IPS DF 6.9 (cell line): ENCODE measurements at places on chromosomes 3 and 15.

GRCh38 chr3:4906107-4906621 is 73.1 kb upstream of the BHLHE40 start:
- no peak for DNase-seq

DNA sequence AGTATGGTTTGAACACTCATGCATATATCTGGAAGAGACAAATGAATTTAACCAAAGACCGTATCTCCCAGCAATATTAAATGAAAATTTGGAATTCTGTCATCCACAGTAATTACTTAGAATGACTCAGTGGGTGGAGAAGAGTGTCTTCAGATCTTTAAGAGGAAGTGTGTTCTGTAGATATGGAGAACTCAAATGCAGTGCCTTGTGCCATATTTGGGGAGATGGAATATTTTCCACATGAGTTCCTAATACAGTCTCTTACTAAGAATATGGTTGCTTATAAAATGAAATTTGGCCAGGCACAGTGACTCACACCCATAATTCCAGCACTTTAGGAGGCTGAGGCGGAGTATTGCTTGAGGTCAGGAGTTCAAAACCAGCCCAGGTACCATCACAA is 40.5 kb downstream of the ANO10 start:
- DNase-seq, result no peak

- DNase-seq, result no peak
These were observed 71.0 kb downstream of the PCOLCE2 start for GRCh38 chr3:142817897-142818296.

GRCh38 chr15:59611276-59612260 is at the start of gene GCNT3:
Gene GCNT3 (plus strand): TSS chr15:59611783. CDS start chr15:59618239, 6,456 bp downstream.
- DNase-seq, result no peak

DNA sequence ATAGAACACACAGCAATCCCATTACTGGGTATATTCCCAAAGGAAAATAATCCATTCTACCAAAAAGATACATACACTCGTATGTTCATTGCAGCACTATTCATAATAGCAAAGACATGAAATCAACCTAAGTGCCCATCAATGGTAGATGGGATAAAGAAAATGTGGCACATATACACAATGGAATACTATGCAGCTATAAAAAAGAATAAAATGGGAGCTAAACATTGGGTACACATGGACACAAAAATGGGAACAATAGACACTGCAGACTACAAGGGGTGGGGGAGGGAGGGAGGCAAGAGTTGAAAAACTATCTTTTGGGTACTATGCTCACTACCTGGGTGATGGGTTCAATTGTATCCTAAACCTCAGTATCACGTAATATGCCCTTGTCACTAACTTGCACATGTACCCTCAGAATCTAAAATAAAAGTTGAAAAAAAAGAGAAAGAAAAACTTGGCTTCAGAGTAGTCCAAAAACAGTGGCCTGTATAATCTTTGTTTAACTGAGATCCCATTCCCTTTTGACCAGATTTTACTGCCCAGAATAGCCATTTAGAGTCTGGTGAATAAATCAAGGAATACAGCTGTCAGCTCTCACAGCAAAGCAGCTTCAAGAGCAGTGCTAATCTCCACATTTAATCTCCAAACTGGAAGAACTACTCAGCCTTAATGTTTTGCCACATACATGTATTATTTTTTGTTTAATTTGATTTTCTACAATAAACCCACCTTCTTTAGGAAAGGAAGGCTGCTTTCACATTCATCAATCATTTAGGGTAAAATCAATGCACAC is 54.5 kb upstream of the XRN1 start:
- DNase-seq, result no peak

DNA sequence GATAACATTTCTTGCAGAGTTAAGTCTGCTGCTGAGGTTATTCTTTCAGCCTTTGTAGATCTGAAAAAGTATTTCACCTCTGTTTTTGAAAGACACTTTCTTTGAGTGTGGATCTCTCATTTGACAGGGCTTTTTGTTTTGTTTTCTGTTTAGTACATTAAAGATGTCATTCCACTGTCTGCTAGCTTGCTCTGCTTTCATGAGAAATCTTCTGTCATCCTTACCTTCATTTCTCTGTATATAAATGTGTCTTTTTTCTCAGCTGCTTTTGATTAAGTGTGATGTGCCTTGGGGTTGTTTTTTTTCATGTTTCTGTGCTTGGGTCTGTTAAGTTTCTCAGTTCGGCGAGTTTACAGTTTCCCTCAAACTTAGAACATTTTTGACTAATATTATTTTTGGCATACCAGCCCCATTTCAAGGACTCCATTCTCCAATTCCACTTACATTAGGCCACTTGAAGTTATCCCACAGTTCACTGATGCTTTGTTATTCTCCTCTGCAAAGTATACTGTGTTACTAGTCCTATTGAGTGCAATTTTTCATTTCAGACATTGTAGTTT is 43.9 kb upstream of the CA12 start:
- DNase-seq, result no peak

DNA sequence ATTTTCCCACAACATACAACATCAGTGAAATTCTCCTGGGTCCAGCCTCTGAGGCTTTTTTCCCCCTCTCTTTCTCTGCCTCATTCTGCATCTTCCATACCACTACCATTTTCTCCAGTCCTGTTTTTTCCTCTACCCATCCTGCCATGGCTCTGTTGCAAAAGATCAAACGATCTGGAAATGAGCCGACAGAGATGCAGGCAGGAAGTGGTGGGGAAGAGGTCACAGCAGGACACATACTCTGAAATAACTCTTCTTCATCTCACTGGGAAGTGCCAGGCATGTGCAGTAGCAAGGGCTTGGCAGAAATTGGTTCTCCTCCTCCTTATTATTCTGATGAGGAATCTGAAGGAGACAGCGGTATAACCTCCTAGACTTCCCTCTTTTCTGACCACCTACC is 114.3 kb downstream of the CORO2B start:
- DNase-seq, result no peak

- DNase-seq, result no peak
These were observed 114.7 kb upstream of the ALDH1A3 start for GRCh38 chr15:100764778-100765466.

GRCh38 chr3:138072796-138073195 is 42.6 kb downstream of the DZIP1L start:
- DNase-seq, result no peak

DNA sequence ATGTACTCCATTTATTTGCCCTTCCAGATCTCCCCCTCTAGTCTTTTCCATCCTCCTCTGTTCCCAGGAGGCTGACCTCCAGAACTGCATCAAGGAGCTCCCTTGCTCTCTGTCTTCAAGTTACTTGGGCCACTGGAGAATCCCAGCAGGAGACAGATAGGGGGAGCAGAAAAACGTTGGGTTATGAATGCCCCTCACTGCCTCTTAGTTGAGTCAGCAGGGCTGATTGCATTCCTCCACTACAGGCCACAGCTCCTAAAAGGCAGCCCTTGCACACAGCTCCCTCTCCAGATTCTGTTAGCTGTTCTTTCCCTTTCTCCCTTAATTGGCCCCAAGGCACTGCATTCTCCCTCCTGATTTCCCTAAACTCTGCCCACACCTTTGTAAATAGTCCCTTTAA is 12.4 kb upstream of the CEP152 start:
- DNase-seq, result no peak

DNA sequence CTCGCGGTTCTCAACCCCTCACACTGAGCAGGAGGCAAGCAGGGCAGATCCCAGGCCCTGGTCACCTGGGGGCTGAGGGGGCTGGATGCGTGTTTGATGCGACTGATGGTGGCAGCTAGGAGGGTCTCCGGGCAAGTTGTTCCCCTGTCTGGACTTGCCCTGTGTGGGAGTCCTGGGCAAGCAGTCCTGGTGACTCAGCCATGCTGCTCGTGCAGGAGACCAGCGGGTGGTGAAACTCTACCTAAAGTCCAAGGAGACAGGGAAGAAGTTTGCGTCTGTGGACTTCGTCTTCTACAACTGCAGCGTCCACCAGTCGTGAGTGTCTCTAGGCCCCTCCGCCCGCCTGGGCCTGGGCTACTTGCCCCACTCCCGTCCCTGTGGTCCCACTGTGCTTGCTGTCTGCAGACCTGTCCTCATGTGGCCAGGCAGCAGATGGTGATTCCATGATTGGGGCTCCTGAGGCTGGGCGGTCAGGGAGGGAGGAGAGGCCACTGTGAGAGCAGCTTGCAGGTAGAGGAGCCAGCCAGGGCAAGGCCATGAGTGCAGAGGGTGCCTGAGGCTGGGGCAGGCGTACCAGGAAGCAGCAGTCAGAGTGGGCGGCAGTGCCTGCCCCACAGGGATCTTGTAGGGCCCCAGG is 23.1 kb downstream of the PLXNA1 start:
- no peak for DNase-seq

- no peak for DNase-seq
These were observed 134.7 kb downstream of the TMCC1 start for GRCh38 chr3:129758785-129759320.

- DNase-seq, result no peak
These were observed 60.1 kb upstream of the ACTC1 start for GRCh38 chr15:34855413-34855812.

DNA sequence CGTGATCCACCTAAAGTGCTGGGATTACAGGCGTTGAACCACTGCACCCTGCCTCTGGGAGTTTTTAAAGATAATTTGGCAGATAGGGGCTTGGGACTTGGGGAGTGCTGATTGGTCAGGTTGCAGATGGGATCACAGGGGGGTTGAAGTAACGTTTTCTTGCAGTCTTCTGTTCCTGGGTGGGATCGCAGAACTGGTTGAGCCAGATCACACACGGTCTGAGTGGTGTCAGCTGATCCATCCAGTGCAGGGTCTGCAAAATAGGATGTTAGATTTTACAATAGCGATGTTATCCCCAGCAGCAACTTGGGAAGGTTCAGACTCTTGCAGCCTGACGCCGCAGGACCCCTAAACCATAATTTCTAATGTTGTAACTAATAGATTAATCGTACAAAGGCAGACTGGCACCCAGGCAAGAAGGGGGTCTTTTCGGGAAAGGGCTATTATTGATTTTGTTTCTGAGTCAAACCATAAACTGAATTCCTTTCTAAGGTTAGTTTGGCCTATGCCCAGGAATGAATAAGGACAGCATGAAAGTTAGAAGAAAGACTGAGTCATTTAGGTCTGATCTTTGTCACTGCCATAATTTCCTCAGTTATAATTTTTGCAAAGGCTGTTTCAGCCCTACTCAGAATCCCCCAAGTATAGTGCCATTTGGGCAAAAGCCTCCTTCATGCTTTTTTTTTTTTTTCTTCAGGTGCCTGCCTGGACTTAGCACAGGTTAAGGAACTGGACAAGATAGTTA is 1.5 kb upstream of the CA12 start:
- no peak for DNase-seq
